ENCODE measurements at places on chromosomes 2 and 18.

GRCh38 chr18:627231-627630, 30.2 kb upstream of the TYMS start:
- DNase-seq = no peak

DNA sequence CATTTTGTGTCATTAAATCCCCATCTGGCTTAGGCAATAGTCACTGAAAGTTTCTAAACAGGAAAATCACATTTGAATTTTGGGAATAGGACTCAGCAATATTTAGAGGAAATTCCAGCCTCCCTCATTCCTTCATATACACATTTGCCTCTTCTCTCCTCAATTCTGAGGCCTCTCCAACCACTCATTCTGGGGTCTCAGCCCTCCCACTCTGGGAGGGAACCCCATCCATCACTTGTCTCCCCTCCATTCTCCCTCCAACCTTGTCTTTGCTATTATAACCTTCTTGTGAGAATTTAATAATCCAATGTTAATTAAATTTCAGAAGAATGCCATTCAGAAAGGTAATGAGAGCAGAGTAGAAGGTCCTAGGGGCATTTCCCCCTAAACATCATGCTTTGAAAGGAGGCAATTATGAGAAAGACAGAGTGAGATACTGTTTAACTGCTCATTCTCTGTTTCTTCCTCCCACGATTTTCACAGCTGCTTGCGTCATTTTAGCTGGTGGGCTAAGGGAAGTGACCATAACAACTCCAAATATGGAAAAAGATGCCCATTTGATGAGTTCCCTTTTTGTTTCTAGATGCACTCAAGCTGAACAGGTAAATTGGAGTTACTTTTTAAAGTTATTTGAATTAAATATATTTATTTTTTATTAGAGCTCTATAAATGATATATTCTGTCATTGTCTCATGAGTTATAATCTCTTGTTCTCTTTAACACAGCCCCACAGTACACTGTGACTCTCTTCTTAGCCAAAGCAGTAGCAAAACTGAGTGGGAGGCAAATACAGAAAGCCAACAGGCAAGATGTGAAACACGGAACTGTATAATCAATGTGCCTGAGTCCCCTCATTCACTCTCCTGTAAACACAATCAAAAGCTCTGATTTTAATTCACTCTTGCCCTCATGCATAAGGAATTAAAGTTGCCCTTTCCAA, 135.1 kb downstream of the DLGAP1 start:
- no peak for DNase-seq

GRCh38 chr2:144523596-144524117, 3.7 kb upstream of the ZEB2 start:
- DNase-seq = no peak

DNA sequence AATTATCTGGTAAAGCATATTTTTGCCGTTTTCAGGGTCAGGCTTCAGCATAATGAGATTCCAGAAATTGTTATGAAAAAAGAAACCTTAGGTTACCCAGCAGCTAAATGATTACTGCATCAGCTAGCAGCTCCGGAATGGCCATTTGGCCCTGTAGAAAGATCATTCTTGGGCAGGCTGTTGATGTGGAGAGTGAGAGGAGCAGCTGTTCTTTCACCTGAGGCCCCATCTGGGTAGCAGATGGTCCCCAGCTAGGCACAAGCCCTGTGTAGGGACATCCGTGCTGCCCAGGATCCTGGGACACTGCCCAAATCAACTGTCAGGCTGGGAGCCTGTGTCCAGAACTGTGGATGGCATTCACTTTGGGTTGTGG, 61.8 kb downstream of the NEDD4L start:
- DNase-seq = no peak

GRCh38 chr2:240840435-240841060, 20.5 kb upstream of the KIF1A start:
- DNase-seq = peak; percentile 20

- DNase-seq = no peak
These were observed 101.6 kb upstream of the MAP4K3 start for GRCh38 chr2:39538718-39539117.

GRCh38 chr2:98205889-98206288, 118.9 kb downstream of the VWA3B start:
- no peak for DNase-seq

DNA sequence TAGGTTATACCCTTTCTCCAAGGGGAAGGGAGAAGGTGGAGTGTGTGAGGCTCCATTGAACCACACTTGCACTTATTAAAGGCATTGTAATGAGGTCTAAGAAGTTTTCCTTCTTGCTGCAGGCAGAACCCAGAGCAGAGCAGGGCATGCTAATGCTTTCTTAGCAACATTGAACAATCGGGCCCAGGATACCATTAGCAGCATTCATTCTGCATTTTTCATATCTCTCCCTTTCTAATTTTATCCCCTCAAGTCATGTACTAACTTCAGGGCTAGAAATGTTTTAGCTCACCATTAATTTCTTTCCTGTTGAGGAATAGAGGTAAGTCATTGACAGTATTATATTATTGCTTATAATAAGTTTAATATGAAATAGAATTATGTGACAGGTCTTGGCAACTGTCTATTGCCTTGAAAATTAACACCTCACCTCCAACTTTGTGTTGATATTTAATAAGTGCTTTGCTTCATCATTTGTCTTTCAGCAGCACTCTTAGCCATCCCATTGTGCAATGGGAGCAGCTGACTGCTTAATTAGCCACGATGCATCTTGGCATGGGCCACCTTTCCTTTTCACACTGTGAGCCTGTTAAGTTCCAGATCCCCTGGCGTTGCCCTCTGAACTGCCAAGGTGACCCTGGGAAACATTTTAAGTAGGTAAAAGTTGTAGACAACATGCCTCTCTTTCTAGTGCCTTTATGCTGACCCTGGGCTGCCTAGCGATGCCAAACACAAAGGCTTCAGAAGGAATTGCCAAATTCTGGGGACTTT, 300.8 kb upstream of the MEX3C start:
- DNase-seq = no peak

DNA sequence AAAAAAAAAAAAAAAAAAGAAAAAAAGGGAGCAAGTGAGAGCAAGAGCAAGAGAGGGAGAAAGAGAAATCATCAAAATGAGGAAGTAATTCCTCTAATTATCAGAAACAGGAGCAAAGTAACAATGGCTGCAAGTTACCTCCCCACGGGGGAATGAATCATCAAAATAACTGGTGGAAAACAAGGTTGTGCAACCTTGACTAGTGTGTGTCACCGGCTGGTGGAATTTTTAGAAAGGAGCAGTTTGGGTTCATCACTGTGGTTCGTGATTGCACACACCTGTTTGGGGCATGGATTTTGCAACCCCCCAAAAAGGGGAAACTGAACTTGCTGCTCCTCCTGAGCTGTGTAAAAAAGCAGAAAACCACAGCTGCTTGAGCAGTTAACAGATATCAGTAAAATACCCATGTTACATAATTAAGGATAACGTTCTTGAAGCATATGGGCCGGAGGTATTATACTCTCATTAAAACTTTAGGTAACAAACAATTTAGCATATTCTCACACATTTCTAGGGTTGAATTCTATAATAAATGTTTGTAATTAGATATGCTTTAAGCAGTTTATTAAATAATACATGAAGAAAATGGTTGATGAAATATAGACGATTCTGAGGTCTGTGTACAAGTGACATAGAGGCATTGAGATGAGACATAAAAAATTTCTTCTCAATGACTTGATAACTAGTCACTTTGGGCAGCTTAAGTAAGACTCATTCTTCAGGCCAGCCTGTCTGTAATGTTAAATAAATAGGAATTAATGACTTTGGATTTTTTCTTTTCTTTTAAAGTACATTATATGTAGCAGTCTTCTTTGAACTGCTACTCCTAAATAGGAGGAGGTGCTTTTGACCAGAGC, 184.2 kb upstream of the ZEB2 start:
- no peak for DNase-seq

DNA sequence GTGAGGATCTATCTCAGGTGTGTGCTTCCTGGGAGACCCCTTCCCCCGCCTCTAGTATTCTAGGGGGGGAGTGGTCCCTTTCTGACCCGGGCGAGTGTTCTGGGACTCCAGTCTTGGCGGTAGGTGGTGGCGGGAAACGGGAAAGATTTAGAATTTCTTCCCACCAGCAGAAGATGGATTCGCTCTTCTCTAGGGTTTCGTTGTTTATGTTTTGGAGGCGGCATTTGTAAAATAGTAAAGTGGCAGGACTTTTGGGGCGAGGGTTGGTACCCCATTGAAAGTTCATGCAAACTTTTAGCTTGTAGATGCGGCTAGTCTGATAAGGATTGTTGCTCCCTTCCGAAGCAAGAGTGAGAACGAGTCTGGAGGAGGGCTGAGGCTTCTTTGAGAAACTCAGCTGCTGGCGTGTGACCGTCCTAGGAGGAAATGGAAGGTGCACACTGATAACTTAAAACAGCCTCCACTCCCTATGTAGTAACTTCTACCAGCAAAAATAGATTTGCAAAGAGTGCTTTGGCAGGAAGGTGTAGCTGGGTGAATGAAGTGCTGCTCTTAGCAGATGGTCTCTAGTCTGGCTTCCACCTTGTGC, 412 bp downstream of the GPD2 start:
- DNase-seq = no peak

GRCh38 chr2:37648331-37649011, 23.0 kb downstream of the CDC42EP3 start:
- no peak for DNase-seq

GRCh38 chr18:46343931-46344372, 239.8 kb downstream of the HAUS1 start:
- DNase-seq = no peak

- DNase-seq = peak; percentile 4
These were observed 22.1 kb downstream of the CENPA start for GRCh38 chr2:26807788-26808460.

GRCh38 chr2:195411219-195411687, 245.8 kb upstream of the SLC39A10 start:
- no peak for DNase-seq

DNA sequence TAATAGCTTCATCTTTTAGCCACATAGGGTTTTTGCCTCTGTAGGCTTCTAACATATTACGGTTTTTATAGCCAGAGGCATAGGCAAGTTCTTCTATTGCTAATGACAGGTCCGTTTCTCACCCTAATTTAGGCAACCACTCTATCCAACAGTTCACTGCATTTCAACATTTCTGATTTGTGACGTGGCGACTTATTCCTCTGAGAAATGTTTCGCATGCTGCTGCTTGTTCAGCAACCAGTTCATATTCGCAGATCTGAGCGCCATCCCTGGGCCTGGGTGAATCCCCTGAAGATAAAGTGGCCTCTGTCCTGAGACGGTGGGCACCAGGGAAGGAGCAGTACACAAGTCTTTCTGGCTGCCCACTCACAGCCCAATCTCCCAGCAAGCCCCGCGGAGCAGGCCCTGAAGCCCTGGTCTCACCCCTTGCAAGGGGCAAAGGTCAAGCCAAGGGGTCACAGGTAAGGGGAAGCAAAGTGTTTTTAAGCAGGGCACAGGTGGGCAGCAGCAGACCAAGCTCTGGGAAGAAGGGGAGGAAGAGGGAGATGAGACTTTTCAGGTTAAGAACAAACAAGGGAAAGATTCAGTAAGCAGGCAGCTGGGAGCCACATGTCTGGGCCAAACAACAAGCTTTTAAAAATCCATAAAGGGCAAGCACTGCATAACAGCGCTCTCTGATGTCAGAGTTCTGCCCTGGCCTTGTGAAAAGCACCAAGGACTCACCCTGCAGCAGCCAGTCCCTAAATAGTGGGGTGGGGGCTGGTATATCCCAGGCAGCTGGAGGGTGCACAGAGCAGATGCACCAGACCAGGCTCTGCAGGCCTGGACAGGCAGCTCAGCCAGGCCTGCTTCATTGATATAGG, 10.8 kb upstream of the COX7A2L start:
- no peak for DNase-seq

GRCh38 chr2:119402645-119403560, 28.8 kb upstream of the TMEM37 start:
- DNase-seq = no peak

DNA sequence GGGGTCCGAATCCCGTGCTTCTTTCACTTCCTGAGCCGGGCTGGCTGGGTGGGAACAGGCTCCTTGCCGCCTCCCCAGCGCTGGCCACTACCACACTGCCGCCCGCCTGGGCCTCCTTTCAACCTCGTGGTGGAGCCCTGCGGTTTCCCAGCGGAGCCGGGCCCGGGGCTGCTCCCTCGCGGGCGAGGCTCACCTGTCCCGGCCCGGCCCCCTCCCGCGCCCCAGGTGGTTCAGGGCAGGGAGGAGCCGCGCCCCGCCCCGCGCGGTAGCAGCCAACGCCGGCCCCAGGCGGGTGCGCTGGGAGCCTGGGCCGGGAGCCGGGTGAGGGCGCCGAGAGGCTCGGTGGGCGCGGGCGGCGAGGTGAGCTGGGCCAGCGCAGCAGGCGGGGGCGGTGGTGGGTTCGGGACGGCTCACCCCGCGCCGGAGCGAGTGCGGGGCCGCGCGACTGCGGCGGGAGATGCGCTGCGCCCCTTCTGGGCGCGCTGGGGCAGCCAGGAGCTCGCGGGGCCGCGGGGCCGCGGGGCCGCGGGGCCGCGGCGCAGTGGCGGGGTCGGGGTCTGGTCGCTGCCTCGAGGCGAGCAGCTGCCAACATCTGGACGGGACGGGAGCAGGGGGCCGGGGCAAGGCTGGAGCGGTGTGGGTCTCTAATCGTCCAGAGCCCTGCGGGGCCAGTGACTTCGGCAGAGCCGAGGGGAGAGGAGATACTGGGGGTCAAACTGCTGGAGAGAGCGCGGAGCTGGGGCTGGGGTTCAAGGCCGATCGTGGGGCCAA, at the start of gene LYPD6B:
LYPD6B (plus strand) TSS at position 258 of the 771 bp plus-strand sequence. CDS start 92,250 bp downstream, outside the sequence.
- no peak for DNase-seq

GRCh38 chr2:200003444-200003843, 48.1 kb downstream of the MAIP1 start:
- DNase-seq = peak; percentile 66

GRCh38 chr2:98807221-98807620, 76.3 kb upstream of the MGAT4A start:
- no peak for DNase-seq

GRCh38 chr2:17441790-17442189, 76.5 kb downstream of the RAD51AP2 start:
- DNase-seq = no peak

GRCh38 chr2:180747728-180748127, 232.7 kb upstream of the UBE2E3 start:
- no peak for DNase-seq

- no peak for DNase-seq
These were observed 91.9 kb downstream of the VRK2 start for GRCh38 chr2:58138396-58139030.
